ENCODE measurements at places on chromosomes 16 and 17. TPM values are rescaled to one million over a fixed set of nuclear protein-coding genes. Genes with fewer than 3 reads are reported as not detected.

SDR42E2 gene
- 1.9 TPM for total RNA-seq

CLDN7 gene
- 5.9 TPM for total RNA-seq

RHBDL1 gene
- 2.5 TPM for total RNA-seq

ADAM11 gene
- 0.79 TPM for total RNA-seq

P3H4 gene
- total RNA-seq: 3.2 TPM

GRAP gene
- 74.0 TPM for total RNA-seq

PKMYT1 gene
- total RNA-seq: 1.7 TPM

ABCA3 gene
- total RNA-seq: 6.6 TPM

CPPED1 gene
- 7.5 TPM for total RNA-seq

ABCC12 gene
- total RNA-seq: not detected

ZG16 gene
- total RNA-seq: 0.15 TPM

ZNF207 gene
- total RNA-seq: 238 TPM

PRR35 gene
- total RNA-seq: not detected

All from T-cell (primary cell).